ENCODE measurements at places on chromosomes 11 and 22.
A peak's percentile ranks its signal among the peaks of the same experiment; 100 is the strongest.

DNA sequence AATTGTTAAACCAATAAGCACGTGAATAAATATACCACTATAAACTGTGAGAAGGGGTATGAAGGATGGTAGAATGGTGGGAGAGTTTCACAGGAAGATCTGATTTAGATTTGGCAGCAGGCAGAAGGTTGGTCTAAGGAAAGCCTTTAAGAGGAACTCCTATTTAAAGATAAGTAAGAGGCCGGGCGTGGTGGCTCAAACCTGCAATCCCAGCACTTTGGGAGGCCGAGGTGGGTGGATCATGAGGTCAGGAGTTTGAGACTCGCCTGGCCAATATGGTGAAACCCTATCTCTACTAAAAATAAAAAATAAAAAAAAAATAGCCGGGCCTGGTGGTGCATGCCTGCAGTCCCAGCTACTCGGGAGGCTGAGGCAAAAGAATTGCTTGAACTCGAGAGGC lies 45.8 kb upstream of the CXCR5 start:
- DNase-seq = no peak

- peak; percentile 18 for DNase-seq
These were observed 38.1 kb downstream of the AHNAK start for GRCh38 chr11:62508336-62509058.

DNA sequence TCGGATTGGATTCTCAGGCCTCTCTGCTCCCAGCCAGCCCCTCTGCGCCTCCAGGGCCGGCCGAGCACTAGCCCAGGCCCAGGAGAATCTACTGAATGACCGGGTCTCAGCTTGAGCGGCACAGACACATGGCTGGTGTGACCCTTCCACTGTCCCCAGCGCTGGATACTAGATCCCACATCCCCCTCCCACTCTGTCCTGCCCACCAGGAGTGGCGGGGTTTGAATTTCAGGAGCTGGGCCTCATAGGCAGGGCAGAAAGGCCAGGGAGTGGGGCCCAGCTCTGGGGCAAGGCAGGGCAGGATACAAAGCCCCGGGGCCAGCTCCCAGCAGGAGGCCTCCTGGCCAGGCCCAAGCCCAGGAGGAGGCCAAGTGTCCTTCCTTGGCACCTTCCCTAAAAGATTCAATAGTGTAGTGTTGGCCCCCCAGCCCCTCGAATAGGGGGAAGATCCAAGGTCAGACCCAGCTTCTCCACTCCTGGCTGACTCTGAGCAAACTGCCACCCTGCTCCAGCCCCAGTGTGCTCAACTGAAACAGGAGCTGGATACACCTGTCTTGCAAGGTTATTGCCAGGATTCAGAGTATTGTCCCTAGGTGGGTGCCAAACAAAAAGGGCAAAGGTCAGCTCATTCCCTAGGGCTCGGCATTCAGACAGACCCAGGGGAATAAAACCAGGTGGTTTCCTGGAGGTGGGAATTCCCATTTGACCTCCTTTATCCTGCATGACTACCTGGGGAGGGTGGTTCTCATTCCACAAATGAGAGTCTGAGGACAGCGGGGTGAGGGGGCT lies 22.5 kb upstream of the TCF20 start:
- DNase-seq = no peak

- DNase-seq = no peak
These were observed 282.3 kb downstream of the ST3GAL4 start for GRCh38 chr11:126637795-126638175.

GRCh38 chr22:46025225-46025972 lies 48.4 kb upstream of the WNT7B start:
- DNase-seq = no peak
